ENCODE measurements at places on chromosomes 12 and 14.

- DNase-seq, result no peak
Measured at GRCh38 chr12:115401761-115402160, 717.8 kb upstream of the TBX3 start.

DNA sequence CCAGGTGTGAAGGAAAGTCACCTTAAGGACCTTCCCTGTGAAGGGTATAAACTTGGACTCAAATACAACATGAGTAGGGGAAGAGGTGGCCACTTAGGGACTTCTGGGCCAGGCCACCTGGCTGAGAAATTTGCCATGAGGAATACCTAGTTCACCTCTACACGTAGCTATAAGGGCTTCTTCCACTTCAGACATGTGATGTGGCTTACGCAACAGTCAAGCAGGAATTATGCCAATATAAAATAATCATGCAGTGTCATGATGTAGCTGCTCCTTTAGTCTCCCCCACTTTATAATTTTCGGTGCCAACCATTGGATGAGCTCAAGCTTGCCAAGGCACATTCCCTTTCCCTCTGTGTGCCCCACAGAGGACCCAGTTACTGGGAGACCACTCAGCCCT is 166.6 kb upstream of the BCL2L14 start:
- no peak for DNase-seq

- no peak for DNase-seq
Measured at GRCh38 chr12:55642267-55642666, 5.6 kb downstream of the OR10P1 start.

DNA sequence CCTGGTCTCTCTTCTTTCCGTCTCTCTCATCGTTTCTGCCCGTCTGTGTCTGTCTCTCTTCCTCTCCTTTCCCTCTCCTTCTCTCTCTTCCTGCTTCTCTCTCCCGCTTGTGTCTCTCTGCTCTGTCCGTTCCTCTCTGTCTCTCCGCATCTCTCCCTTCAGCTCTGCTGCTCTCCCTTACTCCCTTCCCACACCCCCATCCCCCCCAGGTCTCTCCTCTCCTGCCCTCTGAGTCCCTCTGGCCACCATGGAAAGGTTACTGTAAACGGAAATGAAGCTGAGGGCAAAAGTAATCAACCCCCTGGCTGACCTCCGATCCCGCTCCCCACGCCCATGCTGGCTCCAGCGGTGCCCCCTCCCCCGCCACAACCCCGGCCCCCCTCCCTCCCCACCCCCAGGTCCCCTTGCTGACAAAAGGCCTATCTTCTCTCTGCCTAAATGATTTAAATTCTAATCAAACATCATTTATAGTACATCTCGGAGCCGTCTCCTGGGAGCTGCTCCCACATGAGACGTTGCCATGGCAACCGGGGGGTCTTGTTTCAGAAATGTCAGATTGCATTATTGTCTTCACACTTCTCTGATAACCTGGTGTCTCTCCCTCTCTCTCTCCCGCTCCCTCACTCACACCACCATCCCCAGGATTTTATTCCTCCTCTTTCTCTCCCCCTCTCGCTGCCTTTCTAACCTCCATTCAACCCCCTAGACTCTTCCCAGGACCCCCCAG is 203.8 kb downstream of the RBM19 start:
- DNase-seq, result no peak

GRCh38 chr12:108284163-108284562 is 54.9 kb downstream of the CMKLR1 start:
- no peak for DNase-seq

- no peak for DNase-seq
Measured at GRCh38 chr14:104349950-104350349, 211.6 kb downstream of the KIF26A start.

GRCh38 chr12:13326076-13326475 is 129.6 kb downstream of the EMP1 start:
- DNase-seq, result no peak

- DNase-seq, result no peak
Measured at GRCh38 chr12:110697236-110697635, 8.3 kb upstream of the HVCN1 start.

DNA sequence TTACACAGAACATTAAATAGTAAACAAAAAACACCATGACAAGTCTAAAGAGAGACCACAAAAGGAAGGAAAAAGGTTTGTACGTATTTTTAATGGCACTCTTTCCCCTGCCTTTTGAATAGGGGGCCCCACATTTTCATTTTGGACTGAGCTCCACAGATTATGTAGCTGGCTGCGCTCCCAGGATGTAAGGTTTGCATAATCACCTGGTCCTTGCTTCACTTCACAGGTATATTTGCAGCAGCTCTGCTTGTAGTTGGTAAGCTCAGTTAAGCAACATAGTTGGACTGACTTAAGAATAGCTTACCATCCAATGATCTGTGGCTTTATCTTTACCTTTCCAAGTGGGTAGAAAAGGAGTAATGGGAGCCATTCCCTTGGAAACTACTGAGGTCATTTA is 454.7 kb downstream of the APAF1 start:
- no peak for DNase-seq

- DNase-seq, result peak; percentile 18
Measured at GRCh38 chr12:27971121-27971489, 1.4 kb downstream of the PTHLH start.

DNA sequence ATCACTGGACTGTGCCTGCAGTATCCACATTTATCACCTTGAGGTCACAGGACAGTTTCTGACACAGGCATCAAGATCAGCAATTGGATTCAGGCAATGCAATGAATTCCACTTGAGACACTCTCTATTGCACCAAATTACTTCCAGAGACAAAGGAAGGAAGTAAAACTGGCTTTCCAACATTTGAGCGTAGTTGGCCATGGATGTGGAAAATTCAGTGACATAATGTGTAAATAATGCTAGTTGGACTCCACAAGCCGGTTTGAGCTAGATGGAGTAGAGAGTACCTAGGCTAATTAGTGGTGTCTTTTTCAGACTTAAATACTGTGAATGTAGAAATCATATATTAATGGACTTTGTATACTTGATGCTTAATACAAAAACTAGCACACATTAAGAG is 168.3 kb upstream of the SYT1 start:
- DNase-seq, result no peak

GRCh38 chr12:124687917-124688316 is 120.5 kb upstream of the NCOR2 start:
- DNase-seq, result peak; percentile 73
